ENCODE measurements at places on chromosomes 12 and 14. TPM values are rescaled to one million over a fixed set of nuclear protein-coding genes. Genes with fewer than 3 reads are reported as not detected.

DNA sequence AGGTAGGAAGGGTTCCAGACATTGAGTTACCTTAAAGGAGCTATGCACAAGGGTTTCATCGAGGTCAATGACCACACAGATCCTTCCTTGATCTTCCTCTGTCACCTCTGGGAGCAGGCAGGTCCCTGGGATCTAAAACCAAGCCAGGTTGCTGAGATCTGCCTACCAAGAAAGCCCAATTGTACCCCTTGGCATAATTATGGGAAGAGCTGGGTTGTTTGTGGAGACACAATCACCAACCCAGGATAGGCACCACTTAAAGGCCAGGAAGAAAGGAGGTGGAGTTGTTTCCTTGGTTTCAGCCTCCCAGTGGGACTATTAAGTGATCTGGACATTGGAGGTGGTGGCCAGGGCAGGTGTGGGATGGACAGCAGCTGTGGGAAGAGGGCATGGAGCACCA lies 8.4 kb upstream of the AVIL start:
- no peak for DNase-seq
- H3K27ac ChIP-seq = no peak overlapping the region
- H3K36me3 ChIP-seq = peaks cover 83% of the 10 kb centered on the region
- no peak overlapping the region for H3K4me3 ChIP-seq
- H3K27me3 ChIP-seq = no peaks in the 10 kb centered on the region

GRCh38 chr12:6834254-6834653 lies 6.0 kb downstream of the P3H3 start:
- DNase-seq = no peak
- H3K4me1 ChIP-seq = peaks cover 11% of the 10 kb centered on the region
- no peak overlapping the region for H3K27ac ChIP-seq
- H3K27me3 ChIP-seq = no peaks in the 10 kb centered on the region

GRCh38 chr14:96146131-96146771 lies 58.4 kb upstream of the BDKRB2 start:
- no peaks in the 10 kb centered on the region for H3K36me3 ChIP-seq
- H3K27ac ChIP-seq = no peak overlapping the region
- H3K4me3 ChIP-seq = no peak overlapping the region

GRCh38 chr12:132741620-132742019 lies 20.0 kb downstream of the ANKLE2 start:
- DNase-seq = no peak
- no peak overlapping the region for H3K27ac ChIP-seq
- no peaks in the 10 kb centered on the region for H3K27me3 ChIP-seq

- H3K27ac ChIP-seq = no peak overlapping the region
- no peaks in the 10 kb centered on the region for H3K36me3 ChIP-seq
- H3K4me1 ChIP-seq = no peaks in the 10 kb centered on the region
- peaks cover 5% of the 10 kb centered on the region for H3K27me3 ChIP-seq
- DNase-seq = no peak
- H3K4me3 ChIP-seq = no peak overlapping the region
These were observed 68.6 kb downstream of the HMGA2 start for GRCh38 chr12:65892841-65893251.

- peaks cover 31% of the 10 kb centered on the region for H3K36me3 ChIP-seq
- H3K4me1 ChIP-seq = peaks cover 18% of the 10 kb centered on the region
- no peaks in the 10 kb centered on the region for H3K27me3 ChIP-seq
- DNase-seq = no peak
- no peak overlapping the region for H3K27ac ChIP-seq
These were observed 11.1 kb downstream of the GPR84 start for GRCh38 chr12:54352891-54353874.

- no peak overlapping the region for H3K27ac ChIP-seq
- no peaks in the 10 kb centered on the region for H3K27me3 ChIP-seq
- H3K36me3 ChIP-seq = no peaks in the 10 kb centered on the region
- H3K4me1 ChIP-seq = peaks cover 49% of the 10 kb centered on the region
- no peak overlapping the region for H3K4me3 ChIP-seq
These were observed 45.4 kb downstream of the PSMA6 start for GRCh38 chr14:35337269-35338255.

DNA sequence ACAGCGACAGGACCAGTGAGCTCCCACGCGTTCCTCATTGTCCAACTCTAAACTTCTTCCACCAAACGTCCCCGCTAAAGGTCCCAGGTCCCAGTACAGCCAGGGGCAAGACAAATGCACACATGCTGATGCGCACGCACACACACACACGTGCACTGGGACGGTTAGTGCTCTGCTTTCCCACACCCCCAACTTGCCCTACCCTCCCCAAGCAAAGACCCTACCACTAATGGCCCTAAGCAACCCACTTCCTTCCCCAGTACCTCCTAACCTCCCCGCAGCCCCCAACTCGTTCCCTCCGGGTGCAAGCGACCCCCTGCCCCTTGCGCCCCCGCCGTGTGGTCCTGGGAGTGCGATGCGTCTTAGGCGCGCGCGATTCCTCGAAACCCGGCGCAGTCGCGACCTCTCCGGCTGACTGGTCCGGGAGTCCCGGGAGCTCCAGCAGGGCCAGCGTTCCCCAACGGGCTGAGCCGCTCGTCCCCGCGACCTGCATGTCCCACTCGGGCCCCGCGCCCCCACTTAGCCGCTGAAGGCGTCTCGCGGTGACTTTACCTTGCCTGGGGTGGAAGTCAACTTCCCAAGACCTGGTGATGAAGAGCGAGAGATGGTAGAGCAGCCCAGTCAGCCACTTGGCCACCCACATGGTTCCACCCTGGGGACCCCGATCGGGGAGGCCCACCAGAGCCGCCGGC lies 578 bp downstream of the ADAMTS20 start:
- no peak overlapping the region for H3K4me3 ChIP-seq
- H3K36me3 ChIP-seq = no peaks in the 10 kb centered on the region
- no peak for DNase-seq
- H3K4me1 ChIP-seq = no peaks in the 10 kb centered on the region
- H3K27ac ChIP-seq = no peak overlapping the region
- no peaks in the 10 kb centered on the region for H3K27me3 ChIP-seq

DNA sequence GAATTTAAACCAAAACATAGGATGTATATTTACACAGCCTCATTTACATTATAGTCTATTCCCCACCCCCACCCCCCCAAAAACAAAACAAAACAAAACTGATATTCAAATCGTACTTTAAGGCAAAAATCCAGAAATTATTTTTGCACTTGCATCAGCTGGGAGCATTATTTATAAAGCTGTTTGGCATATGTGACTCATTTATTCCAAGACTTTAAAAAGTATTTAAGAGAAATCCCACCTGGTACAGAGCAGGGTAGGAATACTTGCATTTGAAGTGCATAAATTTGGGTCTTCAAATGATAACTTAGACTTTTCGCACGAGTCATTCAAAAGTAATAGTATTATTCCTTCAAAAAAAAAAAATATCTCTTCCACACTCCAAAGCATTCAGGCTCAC lies 1.1 kb downstream of the KLHL28 start:
- no peak for DNase-seq
- H3K27me3 ChIP-seq = no peaks in the 10 kb centered on the region
- no peaks in the 10 kb centered on the region for H3K36me3 ChIP-seq
- peak overlapping the region; percentile 85 for H3K27ac ChIP-seq

KRT75 gene
- total RNA-seq = not detected

GRCh38 chr12:13198241-13198640 lies 1.7 kb downstream of the EMP1 start:
- no peak for DNase-seq
- H3K27ac ChIP-seq = no peak overlapping the region
- H3K4me3 ChIP-seq = no peak overlapping the region
- H3K4me1 ChIP-seq = peaks cover 16% of the 10 kb centered on the region
- no peaks in the 10 kb centered on the region for H3K36me3 ChIP-seq
- no peaks in the 10 kb centered on the region for H3K27me3 ChIP-seq

OR10G3 gene
- total RNA-seq = not detected

DNA sequence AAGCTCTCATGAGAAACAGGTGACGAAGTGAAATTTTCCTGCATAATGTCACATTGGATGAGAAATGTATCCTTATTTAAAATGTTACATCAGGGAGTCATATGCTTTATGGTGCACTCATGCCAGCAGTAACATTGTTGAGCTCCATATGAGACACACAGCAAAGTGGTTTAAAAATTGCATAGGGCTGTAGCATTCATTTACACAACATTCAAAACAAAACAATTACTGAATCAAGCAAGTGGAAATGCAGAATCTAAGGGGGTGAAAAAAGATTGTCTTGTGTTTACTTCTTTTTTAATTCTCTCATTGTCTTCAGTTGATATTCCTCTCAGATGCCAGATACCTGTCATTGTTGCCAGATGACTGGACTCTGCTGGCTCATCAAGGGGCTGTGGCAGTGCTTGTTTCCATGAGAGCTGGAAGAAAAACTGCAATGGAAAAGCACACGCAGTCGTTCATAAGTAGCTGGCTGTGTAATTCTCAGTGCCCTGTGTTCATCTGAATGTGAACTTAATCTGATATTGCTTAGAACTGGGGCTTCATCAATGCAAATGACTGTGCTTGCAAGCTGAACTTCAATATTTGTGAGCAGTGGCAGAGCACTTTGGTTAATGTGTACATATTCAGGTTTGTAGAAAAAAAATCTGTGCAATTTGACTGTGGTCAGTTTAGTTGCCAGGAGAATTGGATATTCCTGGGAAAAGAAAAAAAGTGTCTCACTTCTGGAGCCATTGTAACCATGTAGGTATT lies 305.6 kb downstream of the RAD51B start:
- no peaks in the 10 kb centered on the region for H3K27me3 ChIP-seq
- no peak for DNase-seq
- H3K4me1 ChIP-seq = no peaks in the 10 kb centered on the region
- no peaks in the 10 kb centered on the region for H3K36me3 ChIP-seq
- no peak overlapping the region for H3K27ac ChIP-seq

- H3K27me3 ChIP-seq = no peaks in the 10 kb centered on the region
- H3K4me3 ChIP-seq = no peak overlapping the region
These were observed 54.3 kb downstream of the HMGA2 start for GRCh38 chr12:65878540-65878939.

DNA sequence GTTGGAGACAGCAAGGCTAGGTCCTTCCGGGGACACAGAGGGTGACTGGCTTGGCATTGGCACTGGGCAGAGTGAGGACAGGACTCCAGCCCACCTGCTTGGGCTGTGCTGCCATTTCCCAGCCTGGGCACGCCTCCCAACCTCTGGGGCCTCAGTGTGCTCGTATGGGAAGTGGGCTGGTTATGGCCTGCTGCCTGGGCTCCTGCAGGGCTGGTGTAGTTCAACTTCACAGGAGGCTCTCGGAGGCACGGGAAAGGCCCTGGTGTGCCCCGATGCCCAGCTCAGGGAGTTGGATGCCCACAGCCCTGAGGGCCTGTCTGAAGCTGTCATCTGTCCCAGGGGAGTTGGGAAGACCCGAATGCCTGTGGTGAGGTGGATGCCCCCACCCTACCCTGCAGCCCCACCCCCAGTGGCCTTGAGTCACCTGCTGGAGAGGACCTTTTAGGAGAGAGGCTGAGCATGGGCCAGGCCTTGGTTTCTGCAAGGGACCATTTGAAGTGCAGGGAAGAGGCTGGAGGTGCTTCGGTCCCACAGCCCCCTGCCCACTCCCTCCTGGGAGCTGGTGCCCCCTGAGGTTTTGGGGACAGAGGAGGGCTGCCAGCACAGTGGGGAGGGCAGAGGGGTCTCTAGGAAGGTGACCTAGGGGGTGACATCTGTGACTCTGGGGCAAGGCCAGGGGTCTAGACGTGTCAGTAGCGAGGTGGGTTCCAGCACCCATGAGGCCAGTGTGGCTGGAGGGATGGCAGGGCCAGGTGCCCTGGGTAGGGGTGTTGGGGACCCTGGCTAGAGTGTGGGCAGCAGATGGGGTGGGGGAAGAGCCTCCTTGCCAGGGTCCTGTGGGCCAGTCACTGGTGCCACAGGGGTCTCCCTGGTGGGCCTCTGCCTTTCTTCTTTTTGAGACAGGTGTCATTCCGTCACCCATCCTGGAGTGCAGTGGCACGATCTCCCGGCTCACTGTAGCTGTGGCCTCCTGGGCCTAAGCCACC lies 9.1 kb downstream of the ULK1 start:
- no peaks in the 10 kb centered on the region for H3K27me3 ChIP-seq
- peaks cover 5% of the 10 kb centered on the region for H3K4me1 ChIP-seq
- no peak overlapping the region for H3K4me3 ChIP-seq
- DNase-seq = no peak
- no peak overlapping the region for H3K27ac ChIP-seq

- H3K27ac ChIP-seq = no peak overlapping the region
- H3K4me1 ChIP-seq = no peaks in the 10 kb centered on the region
- no peaks in the 10 kb centered on the region for H3K36me3 ChIP-seq
- H3K4me3 ChIP-seq = no peak overlapping the region
- H3K27me3 ChIP-seq = no peaks in the 10 kb centered on the region
- DNase-seq = no peak
These were observed 83.8 kb upstream of the METAP2 start for GRCh38 chr12:95390192-95390591.

GRCh38 chr12:3055704-3056467 lies 21.3 kb upstream of the TSPAN9 start:
- no peak for DNase-seq
- no peaks in the 10 kb centered on the region for H3K36me3 ChIP-seq
- no peaks in the 10 kb centered on the region for H3K27me3 ChIP-seq

- no peak for DNase-seq
- H3K27ac ChIP-seq = peak overlapping the region; percentile 2
- H3K27me3 ChIP-seq = no peaks in the 10 kb centered on the region
- peaks cover 60% of the 10 kb centered on the region for H3K4me1 ChIP-seq
- peaks cover 2% of the 10 kb centered on the region for H3K36me3 ChIP-seq
These were observed 3.7 kb downstream of the ANKRD13A start for GRCh38 chr12:110002676-110003515.

GRCh38 chr14:60722107-60722356 lies 2.1 kb downstream of the SIX4 start:
- H3K36me3 ChIP-seq = no peaks in the 10 kb centered on the region
- H3K27ac ChIP-seq = no peak overlapping the region
- H3K4me3 ChIP-seq = peak overlapping the region; percentile 45
- H3K27me3 ChIP-seq = peaks cover 20% of the 10 kb centered on the region
- no peak for DNase-seq

- H3K4me3 ChIP-seq = no peak overlapping the region
- H3K27me3 ChIP-seq = no peaks in the 10 kb centered on the region
These were observed 249.2 kb downstream of the C12orf50 start for GRCh38 chr12:87779858-87780498.

GARIN6 gene
- not detected for total RNA-seq

CD69 gene
- total RNA-seq = 39.2 TPM

DNA sequence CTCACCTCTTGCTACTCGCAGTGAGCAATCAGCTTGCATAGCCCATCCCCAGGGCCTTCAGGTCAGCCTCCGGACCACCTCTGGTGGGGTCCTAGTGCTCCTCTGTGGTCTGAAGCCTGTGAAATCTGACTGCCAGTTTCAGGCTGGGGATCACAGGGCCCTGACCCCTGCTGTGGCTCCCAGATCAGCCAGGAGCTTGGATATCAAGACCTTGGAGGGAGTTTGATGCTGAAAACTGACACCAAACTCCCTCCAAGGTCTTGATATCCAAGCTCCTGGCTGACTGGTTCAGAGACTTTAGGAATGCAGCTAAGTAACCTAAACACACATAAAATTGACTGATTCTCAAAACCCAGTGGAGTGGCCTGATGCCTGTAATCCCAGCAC lies 19.8 kb upstream of the DHRS4 start:
- no peak for DNase-seq
- H3K4me3 ChIP-seq = no peak overlapping the region
- H3K36me3 ChIP-seq = no peaks in the 10 kb centered on the region
- H3K27me3 ChIP-seq = peaks cover 4% of the 10 kb centered on the region
- no peak overlapping the region for H3K27ac ChIP-seq

GRCh38 chr12:100174495-100174894 lies 26.1 kb upstream of the ACTR6 start:
- no peaks in the 10 kb centered on the region for H3K4me1 ChIP-seq
- DNase-seq = no peak
- no peak overlapping the region for H3K27ac ChIP-seq
- H3K4me3 ChIP-seq = no peak overlapping the region
- H3K36me3 ChIP-seq = peaks cover 3% of the 10 kb centered on the region

GRCh38 chr14:24607081-24607480 lies 2.4 kb downstream of the GZMH start:
- H3K27ac ChIP-seq = no peak overlapping the region
- peaks cover 6% of the 10 kb centered on the region for H3K27me3 ChIP-seq
- DNase-seq = no peak
- H3K36me3 ChIP-seq = no peaks in the 10 kb centered on the region
- peaks cover 46% of the 10 kb centered on the region for H3K4me1 ChIP-seq
